ENCODE measurements at places on chromosomes 13 and 19.

DNA sequence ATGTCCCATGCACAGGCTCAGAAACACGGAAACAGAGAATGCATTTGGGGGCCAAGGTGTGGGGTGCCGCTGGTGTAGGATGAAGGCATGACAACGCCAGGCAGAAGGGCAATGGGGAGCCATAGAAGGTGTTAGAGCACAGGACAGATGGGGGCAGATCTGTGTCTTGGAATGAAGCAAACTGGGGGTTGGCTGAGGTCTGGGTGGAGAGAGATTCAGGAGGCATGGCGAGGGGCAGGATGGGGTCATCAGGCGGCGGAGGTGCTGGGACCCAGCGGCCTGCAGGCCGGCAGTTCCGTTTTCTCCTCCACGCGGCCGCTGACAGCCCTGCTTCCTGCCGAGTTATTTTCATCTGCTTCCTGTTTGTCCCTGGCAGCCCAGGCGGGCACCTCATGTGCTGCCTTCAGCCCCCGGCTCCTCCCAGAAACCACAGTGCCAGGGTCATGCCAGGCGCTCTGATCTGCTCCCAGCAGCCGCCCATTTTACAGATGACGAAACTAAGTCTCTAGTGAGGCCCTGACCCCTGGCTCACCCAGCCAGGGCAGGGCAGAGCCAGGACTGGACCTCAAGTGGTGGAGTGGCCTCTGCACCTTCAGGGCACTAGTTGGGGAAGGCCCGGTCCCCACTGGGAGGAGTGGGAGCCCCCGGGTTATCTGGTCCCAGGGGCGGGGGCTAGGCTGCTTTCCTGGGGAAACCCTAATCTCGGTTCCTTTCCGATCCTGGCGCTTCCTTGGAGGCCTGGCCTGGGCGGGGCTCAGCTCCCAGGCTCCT, 2.2 kb downstream of the ARHGAP45 start:
- no peak for DNase-seq

- no peak for DNase-seq
Measured at GRCh38 chr19:9342610-9343304, 18.8 kb downstream of the ZNF559 start.

GRCh38 chr19:19329126-19329525, 8.5 kb downstream of the MAU2 start:
- DNase-seq = no peak

GRCh38 chr13:44755872-44756271, 179.7 kb upstream of the TSC22D1 start:
- no peak for DNase-seq

- no peak for DNase-seq
Measured at GRCh38 chr19:18202778-18203407, 949 bp downstream of the RAB3A start.

- DNase-seq = no peak
Measured at GRCh38 chr13:98313922-98314292, 136.8 kb upstream of the RNF113B start.

- DNase-seq = no peak
Measured at GRCh38 chr13:67296511-67296910, 66.4 kb upstream of the PCDH9 start.

GRCh38 chr19:45793876-45794275, 1.2 kb upstream of the DMWD start:
- no peak for DNase-seq

- no peak for DNase-seq
Measured at GRCh38 chr19:16892436-16892835, 3.6 kb downstream of the F2RL3 start.

- no peak for DNase-seq
Measured at GRCh38 chr13:66803013-66803807, 426.9 kb downstream of the PCDH9 start.

GRCh38 chr19:13969897-13970296, 17.6 kb downstream of the DCAF15 start:
- no peak for DNase-seq

DNA sequence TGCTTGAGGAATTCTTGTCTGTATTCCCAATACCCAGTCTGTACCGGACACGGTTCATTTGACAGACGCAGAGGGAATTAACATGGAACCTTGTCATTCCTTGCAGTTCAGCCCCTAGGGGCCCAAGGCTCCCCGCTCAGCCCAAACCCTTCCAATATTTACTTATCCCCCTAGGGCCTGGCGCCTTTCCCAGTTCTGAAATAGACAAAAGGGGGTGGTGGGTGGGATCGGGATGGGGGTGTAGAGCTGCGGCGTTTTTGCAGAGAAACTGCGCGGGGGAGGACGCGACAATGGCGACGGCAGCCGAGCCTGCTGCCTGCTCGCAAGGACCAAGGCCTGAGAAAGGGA, 583 bp downstream of the AKAP8L start:
- DNase-seq = no peak

DNA sequence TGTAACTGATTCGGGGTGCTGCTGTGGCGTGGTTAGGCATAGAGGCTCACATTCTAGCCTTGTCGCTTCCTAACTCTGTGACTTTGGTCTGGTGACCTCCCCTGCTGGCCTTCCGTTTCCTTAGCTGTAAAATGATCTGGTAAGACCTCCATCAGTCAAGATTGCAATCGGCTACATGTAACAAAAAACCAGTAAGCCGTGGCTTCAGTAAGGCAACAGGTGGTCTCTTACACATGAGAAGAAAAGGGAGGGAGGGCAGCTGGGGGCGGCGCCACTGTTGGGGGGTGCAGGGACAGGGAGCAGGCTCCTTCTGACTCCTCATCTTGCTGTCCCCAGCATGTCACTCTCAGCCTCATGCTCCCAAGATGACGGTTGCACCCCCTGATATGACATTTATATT, 148.0 kb downstream of the SIPA1L3 start:
- DNase-seq = no peak

DNA sequence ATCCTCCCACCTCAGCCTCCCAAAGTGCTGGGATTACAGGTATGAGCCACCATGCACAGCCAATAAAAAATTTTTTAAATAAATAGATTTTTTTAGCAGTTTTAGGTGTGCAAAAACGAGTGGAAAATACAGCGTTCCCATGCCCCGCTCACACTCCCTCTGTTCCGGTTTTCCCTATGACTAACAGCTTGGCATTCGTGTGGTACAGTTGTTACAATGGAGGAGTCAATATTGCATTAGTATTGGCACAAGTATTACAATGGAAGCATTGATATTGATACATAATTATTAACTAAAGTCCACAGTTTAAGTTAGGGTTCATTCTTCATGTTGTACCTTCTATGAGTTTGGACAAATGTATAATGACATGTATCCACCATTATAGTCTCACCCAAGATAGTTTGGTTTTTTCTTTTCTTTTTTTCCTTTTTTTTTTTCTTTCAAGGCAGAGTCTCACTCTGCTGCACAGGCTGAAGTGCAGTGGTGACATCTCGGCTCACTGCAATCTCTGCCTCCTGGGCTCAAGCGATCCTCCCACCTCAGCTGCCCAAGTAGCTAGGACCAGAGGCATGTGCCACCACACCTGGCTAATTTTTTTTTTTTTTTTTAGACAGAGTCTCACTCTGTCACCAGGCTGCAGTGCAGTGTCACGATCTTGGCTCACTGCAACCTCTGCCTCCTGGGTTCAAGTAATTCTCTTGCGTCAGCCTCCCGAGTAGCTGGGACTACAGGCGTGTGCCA, 15.4 kb upstream of the RAB20 start:
- DNase-seq = no peak

GRCh38 chr13:48804821-48805601, 151.3 kb downstream of the CYSLTR2 start:
- no peak for DNase-seq

- DNase-seq = peak; percentile 78
Measured at GRCh38 chr13:29849731-29850212, 645 bp downstream of the UBL3 start.

- DNase-seq = no peak
Measured at GRCh38 chr13:67742478-67742877, 512.3 kb upstream of the PCDH9 start.

DNA sequence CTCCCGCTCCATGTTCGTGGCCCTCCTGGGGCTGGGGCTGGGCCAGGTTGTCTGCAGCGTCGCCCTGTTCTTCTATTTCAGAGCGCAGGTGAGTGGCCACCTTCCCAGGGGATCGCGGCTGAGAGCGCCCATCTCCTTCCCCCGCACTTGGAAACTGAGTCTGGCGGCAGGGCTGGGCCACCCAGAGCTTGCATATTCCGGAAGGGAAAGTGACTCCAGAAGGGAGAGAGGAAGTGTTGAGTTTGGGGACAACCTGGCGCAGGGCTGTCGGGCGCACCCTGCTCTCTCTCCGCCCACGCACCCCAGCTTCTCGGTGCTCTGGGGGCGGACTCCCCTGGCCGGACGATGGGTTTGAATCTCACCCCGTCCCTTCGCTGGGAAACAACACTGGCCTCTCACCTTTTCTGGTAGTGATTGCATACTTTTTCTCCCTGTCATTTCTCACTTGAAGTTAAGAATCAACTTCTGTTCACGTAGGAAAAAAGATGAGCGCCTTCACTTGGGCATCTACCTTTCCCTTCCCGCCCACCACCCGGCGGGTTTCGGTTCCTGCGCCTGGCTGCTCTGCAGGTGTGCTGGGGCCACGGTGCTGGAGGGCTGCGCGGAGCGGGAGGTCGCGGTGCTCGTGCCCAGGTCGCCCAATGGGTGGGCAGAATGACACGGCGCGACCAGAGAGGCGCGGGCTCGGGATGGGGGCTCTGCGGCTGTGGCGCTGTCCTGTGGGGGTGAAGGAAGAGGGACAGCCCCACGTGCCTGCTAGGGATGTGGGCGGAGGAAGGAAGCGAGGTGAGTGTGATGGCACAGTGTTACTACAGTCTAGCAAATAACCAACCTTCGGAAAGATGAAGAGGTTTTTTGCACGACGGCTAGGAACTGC, 721 bp downstream of the TNFSF11 start:
- no peak for DNase-seq

DNA sequence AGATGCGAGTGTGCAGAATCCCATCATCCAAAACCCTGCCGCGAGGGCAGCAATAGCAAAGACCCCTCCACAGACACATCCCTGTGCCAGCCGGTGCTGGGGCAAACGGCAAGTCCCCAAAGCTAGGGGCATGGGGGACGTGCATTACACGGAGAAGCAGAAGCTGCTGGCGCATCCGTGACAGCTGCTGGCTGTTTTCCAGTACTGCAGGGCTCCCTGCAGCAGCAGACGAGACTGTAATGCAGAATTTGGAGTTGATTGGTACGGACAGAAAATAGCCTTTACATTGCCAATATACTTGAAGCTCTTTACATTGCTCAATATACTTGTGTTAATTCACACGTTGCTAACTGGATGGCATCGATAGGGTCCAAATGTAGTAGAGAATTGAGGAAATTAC, 77.2 kb upstream of the TMTC4 start:
- DNase-seq = no peak

GRCh38 chr13:100176801-100177400, 88.0 kb downstream of the PCCA start:
- DNase-seq = no peak

- DNase-seq = no peak
Measured at GRCh38 chr13:60417734-60418133, 20.7 kb downstream of the TDRD3 start.

GRCh38 chr19:16599655-16600346, 27.6 kb upstream of the SLC35E1 start:
- DNase-seq = no peak

DNA sequence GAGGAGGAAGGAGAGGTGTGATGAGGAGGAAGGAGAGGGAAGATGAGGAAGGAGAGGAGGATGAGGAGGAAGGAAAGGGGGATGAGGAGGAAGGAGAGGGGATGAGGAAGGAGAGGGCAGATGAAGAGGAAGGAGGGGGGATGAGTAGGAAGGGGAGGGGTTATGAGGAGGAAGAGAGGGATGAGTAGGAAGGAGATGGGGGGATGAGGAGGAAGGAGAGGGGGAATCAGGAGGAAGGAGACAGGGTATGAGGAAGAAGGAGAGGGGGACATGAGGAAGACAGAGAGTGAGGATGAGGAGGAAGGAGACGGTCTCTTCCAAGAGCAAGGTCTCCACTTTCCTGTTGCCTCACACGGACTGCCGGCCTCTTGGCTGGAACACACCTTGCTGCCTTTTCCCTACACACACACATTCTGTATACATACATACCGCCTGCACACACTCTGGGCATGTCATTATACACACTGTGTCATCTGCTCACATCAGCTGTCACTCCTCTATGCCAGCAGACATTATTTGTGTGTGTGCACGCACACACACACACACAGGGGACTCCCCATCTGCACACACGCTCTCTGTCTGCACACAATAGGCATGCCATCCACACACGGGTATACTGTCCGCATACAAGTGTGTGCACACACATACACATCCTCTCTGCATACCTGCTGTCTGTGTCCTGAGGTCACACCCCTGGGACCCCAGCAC, 11.1 kb upstream of the VSTM2B start:
- DNase-seq = no peak

DNA sequence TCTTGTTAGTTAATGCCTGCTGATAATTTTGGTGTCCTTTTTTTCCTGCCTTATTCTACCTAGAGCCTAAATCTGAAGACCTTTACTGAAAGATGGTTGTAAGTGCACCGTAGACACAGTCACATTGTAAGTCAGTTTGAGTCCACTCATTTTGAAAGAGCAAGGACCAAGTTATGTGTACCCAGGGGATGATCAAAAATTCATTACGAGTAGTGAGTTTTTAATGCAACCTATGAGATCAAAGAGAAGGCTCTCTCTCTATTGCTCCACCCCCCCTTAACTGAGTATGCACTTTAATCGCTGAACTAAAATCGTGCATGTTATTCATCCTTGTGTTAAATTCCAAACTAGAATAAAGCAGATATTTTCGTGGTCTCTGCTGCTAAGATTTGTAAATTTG, 1.8 kb downstream of the RAP2A start:
- no peak for DNase-seq

GRCh38 chr19:35628264-35628564, 622 bp upstream of the RBM42 start:
- no peak for DNase-seq

DNA sequence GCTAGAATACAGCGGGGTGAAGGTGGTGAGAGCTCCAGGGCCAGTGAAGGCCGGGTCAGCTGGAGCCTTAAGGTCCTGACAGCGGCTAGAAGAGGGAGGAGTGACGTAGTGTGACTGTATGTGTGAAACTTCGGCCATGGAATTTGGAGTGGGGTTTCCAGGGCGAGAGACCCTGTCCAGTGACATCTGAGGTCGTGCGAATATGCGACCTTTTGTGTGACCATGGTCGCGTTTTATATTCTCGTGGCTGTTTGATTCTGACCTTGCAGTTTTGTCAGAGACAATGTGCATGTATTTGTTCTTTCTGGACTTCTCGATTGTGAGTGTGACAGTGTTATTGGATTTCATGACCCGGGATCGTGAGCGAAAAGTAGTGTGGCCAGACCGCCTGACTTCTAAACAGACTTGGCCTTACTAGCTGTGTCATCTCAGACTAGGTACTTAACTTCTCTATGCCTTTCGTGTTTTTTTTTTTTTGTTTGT, 405 bp upstream of the ZNF569 start:
- DNase-seq = no peak

DNA sequence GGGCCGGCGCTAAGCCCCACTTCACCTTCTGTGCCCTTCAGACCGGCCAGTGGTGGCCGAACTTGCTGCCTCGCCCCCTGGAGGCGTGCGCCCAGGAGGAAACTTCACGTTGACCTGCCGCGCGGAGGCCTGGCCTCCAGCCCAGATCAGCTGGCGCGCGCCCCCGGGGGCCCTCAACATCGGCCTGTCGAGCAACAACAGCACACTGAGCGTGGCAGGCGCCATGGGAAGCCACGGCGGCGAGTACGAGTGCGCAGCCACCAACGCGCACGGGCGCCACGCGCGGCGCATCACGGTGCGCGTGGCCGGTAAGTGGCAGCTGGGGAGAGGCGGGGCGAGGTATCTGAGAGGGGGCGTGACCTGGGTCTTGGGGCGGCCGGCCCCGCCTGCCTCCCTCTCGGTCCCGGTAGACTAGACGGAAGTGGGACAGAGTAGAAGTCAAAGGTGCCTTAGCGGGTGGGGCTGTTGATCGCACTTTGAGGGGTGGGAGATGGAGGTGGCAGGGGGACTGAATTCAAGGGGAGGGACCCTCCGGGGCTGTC, 5.6 kb downstream of the ICAM5 start:
- no peak for DNase-seq
